Epithelial cell of esophagus (primary cell): ENCODE measurements at places on chromosomes 3 and 15.

- no peak for DNase-seq
Observed at GRCh38 chr15:69665641-69666111, 213.1 kb downstream of the RPLP1 start.

- no peak for DNase-seq
Observed at GRCh38 chr15:56887782-56888438, 30.5 kb upstream of the TCF12 start.

GRCh38 chr3:7879572-7879971 lies 622.1 kb upstream of the LMCD1 start:
- no peak for DNase-seq

GRCh38 chr15:51576911-51577500 lies 45.6 kb downstream of the DMXL2 start:
- peak; percentile 85 for DNase-seq

DNA sequence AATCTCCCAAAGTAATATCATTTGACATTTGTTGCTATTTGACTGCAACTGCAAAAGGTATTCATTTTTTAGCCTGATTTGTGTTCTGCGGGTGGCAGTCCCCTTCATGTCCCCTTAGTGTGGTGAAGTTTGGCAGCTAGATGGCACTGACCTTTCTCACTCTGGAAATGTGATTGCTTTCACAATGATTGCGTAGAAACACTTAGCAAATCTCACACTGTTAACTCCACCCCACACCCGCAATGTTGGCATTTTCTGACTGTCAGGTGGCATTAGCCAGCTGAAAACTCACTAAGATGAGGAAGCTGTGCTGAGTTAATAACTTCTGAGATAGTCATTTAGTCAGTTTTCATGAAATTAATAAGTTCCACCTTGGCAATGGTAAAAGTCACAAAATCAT lies 76.9 kb downstream of the TRIM69 start:
- DNase-seq, result no peak

DNA sequence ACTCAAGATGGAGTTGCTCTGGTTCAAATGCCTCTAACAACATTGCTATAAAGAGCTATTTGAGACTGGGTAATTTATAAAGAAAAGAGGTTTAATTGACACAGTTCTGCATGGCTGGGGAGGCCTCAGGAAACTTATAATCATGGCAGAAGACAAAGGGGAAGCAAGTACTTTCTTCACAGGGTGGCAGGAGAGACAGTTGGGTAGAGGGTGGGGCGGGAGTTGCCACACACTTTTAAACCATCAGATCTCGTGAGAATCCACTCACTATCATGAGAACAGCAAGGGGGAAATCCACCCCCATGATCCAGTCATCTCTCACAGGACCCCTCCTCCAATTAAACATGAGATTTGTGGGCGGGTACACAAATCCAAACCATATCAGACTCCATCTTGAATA lies 30.7 kb downstream of the MAP2K5 start:
- no peak for DNase-seq

DNA sequence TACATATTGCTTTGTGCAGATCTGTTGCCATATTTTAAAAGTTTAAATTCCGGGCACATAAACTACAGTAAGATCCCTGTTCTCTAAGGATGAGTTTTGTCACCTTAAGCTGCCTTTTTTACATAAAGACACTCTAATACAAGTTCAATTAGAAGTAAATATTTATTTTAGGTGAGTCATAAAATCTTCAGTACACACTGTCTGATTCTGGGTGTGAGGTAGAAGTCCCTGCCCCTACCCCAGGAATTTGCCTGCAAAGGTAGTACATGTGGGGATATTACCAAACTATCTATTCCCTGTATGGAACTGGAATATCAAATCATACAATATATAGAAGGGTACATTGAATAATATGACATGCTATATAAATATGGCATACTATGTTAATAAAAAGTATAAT lies 6.3 kb downstream of the SCG3 start:
- DNase-seq, result peak; percentile 17

GRCh38 chr15:22968366-22968765 lies 11.8 kb downstream of the CYFIP1 start:
- DNase-seq, result peak; percentile 89

GRCh38 chr3:62995119-62995518 lies 119.9 kb upstream of the CADPS start:
- peak; percentile 4 for DNase-seq

DNA sequence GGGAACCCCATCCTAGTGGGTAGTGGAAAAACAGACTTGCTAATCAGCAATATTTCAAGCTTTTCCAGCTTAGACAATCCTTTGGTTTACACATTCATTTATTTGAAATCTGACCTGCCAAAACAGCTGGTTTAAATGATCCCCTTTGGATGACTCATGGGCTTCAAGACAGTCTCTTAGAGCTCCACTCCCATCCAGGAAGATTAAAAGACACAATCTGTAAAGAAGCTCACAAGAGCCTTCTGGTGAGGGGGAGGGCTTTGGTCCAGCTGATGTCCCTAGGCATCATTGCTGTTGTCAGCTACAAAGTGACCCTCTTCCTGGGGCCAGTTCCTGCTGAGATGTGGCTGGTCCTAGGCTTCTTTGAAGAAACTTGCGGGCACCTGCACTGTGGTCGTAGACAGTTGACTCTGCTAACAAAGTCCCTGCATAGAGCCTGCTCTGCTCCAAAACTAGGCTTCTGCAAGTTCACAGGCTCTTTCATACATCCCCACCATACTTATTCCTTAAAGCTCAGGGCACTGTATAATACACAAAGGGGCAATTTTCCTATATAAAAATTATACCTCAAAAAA lies 73.7 kb downstream of the IGSF11 start:
- DNase-seq, result peak; percentile 40

DNA sequence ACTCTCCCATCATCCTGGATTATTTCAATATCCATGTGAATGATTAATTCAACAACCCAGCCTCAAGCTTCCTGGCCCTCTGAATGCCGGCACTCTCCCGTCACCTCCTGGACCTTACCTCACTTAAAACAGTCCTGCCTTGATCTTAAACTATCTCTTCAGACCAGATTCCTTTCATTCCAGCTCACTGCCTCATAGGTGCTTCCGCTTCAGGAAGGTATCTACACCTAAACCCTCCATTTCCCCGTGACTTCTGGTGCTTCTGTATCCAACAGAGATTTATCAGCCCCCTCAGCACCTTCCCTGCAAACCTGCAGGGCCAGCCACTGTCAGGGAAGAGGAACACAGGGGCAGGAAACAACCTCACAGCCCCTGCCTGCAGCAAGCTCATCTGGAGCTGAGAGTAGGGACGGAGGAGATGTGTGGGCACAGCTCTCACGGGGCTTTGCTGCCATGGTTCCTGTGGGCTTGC lies 98.9 kb upstream of the TJP1 start:
- DNase-seq, result peak; percentile 84

GRCh38 chr3:191070201-191070600 lies 128.8 kb upstream of the OSTN start:
- peak; percentile 93 for DNase-seq

GRCh38 chr15:61084472-61084871 lies 144.6 kb downstream of the RORA start:
- DNase-seq, result no peak

DNA sequence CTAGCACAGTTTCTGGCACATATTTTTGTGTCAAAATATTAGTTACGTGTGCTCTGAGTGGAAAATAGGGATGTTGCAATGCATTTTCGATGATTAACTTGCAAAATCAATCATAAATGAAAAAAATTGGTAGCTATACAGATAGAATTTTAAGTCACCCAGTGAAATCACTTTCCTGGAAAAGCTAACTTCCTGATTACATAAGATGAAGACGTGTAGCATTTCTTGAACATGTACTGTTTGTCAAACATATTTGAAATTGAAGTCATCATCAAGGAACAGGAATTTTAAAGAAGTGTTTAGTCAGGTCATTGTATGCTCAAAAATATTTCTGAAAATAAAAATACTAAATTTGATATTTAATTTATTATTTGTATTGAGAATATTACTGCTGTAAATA lies 977.7 kb downstream of the PLOD2 start:
- peak; percentile 42 for DNase-seq

DNA sequence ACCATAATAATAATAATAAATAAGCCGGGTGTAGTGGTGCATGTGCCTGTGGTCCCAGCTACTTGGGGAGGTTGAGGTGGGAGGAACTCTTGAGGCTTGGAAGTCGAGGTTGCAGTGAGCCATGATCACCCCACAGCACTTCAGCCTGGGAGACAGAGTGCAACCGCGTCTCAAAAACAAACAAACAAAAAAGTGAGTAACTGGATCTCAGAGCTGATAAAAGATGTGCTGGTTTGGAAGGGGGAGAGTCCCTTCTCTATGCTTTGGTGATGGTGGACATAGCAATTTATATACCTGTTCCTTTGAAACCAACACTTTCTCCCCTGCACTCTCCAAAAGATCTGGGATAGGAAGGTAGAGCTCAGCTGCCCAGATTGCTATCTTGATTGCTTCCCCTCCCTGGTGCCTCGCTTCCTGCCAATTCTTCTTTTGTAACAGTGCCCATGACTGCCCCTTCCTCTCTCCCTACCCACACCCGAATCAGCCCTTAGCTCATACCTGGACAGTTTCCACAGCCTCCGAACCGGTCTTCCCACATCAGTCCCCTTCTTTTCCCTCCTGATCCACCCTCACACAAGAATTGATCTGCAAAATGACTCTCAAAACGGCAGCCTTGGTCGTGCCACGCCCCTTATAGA lies 55.1 kb upstream of the UBE2E1 start:
- no peak for DNase-seq

GRCh38 chr15:93027413-93027812 lies 61.6 kb downstream of the RGMA start:
- DNase-seq, result no peak

GRCh38 chr3:106247902-106248684 lies 379.3 kb upstream of the CBLB start:
- no peak for DNase-seq

DNA sequence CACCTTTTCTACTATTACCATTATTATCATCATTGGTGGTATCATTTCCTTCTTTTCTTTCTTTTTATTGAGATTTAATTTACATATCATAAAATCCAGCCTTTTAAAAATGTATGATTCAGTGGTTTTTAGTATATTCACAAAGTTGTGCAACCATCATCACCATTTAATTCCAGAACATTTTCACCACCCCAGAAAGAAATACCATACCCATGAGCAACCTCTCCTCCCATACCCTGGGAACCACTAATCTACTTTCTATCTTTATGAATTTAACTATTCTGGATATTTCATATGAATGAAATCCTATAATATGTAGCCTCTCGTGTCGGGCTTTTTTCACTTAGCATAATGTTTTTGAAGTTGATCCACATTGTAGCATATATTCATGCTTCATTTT lies 29.1 kb downstream of the AAGAB start:
- peak; percentile 89 for DNase-seq

DNA sequence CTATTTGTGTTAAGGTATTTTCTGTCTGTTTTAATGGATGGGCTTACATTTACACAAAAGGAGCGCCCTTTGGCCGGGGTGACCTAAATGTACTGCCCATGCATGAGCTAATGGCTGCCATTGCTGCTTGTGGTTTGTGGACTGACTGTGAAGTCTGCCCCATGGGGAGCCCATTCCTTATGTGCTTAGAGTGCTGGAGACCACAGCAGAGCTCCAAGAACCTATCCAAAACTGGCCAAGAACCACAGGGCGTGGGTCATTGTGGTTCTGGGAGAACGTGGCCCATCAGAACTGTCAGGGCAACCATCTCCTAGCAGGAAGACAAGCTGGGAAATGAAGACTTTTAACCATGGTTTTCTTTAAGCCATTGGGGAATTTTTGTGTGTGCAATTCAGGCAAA lies 105.3 kb downstream of the CHDH start:
- DNase-seq, result no peak

- peak; percentile 54 for DNase-seq
Observed at GRCh38 chr3:182937293-182938051, 42.9 kb downstream of the DCUN1D1 start.

DNA sequence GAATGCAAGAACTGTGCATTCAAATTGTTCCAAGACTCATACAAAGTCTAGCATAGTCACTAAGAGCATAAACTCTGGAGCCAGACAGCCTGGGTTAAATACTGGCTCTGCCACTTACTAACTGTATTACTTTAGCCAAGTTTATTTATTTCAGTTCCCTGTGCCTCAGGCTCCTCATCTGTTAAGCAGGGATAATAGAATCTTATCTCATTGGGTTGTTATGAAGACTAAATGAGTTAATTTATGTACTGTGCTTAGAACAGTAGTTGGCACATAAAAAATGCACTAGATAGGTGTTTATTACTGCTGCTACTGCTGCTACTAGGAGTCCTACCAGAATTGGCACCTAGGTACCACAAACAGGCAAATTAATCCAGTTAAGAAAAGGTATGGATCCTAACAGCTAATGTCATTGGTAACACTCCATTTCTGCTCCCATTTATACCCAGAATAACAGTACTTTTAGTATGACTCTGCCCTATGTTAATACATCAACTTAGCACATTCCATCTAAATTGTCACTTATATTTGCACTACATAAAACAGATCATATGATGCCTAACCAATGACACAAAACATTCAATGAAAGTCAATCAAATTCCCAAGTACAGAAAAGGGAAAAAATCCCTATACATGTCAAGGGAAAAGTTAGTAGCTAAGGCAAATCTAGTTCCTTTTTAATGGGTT lies 45.7 kb downstream of the GSK3B start:
- DNase-seq, result no peak

GRCh38 chr3:114377426-114377825 lies 83.6 kb downstream of the TIGIT start:
- no peak for DNase-seq

- peak; percentile 72 for DNase-seq
Observed at GRCh38 chr3:158918008-158918407, 116.2 kb downstream of the MFSD1 start.
